ENCODE measurements at places on chromosomes 4 and X.

DNA sequence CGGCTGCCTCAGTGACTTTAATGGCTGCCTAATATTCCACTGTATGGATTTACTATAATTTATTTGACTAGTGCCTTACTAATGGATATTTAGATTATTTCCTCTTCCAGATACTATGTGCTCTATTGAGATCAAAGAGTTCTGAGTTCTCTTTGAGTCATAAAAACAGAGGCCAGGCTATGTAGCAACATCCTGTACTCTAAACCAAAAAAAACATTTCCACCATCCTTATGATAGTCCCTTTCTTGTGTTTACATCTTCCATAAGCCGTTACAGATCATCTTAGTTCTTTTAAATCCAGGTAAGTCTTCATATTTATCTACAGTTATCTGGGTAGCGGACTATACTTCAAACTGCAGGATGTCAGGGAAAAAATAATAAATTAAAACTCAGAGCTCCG, 56.6 kb upstream of the TMEM184C start:
- DNase-seq = peak; percentile 19

DNA sequence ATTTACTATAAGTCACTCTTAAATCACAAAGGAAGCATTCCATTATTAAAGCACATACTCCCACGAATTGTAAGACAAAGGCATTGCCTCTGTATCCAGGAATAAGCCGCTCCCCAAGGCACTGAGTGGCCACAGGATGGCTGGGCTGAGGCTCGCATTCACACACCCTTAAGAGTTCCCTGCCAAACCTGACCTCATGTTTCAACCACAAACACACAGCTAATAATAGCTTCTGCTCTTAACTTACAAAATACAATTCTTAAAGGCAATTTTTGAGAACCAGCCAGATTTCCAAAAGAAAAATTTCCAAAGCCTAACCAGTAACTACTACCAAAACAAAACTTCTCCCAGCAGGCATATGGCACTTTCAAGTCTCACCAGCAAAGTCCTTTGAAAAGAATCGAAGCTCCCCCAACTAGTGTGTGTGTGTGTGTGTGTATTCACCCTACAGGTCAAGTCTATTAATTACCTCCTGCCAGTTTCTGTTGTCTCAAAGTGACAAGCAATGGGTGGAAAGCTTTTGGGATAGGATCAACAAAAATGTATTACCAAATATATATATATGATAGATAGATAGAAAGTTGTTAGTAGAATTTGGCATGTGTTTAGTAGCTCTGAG, 36.0 kb downstream of the ARHGAP6 start:
- peak; percentile 82 for DNase-seq

GRCh38 chr4:57059890-57060716, 50.1 kb downstream of the IGFBP7 start:
- no peak for DNase-seq

DNA sequence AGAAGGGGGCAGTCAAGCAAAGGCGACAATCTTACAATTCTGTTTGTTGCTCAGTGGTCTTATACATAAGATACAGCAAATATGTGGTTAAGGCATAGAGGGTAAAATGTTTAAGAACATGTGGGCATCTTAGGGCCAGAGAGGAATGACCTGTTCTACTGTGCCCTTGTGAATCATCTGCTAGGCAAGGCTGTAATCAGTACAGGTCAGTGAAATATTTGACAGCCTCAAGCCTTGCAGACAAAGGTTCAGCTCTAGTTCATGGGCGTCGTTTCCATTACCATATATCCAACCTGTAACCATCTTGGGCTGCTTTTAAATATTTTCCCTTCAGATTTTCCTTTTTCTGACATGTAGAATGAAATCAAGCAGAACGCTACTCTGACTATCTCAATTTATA, 37.3 kb downstream of the AGA start:
- DNase-seq = no peak

Data from fibroblast of skin of back (primary cell).